ENCODE measurements at places on chromosomes 2 and 18.

- no peak for DNase-seq
Measured at GRCh38 chr18:46555724-46556123, 101.3 kb downstream of the LOXHD1 start.

GRCh38 chr2:149271575-149271974 is 58.8 kb upstream of the LYPD6 start:
- DNase-seq, result no peak

DNA sequence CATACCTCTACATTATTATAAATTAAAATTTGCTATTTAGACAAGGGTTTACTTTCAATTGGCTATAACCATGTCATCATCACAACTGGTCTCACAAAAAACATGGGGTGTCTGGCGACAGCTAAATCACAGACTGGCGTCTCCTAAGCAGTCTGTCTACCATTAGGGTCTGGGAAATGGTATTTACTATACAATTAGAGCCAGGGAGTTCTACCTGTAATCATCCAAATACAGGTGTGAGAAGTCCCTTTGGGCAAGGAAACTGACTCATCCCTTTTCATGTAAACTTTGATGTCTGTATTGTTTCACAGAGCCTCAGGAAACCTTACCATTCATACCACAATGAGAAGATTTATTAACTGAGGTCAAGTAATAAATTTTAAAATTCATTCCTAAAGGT is 126.7 kb downstream of the OLA1 start:
- no peak for DNase-seq

DNA sequence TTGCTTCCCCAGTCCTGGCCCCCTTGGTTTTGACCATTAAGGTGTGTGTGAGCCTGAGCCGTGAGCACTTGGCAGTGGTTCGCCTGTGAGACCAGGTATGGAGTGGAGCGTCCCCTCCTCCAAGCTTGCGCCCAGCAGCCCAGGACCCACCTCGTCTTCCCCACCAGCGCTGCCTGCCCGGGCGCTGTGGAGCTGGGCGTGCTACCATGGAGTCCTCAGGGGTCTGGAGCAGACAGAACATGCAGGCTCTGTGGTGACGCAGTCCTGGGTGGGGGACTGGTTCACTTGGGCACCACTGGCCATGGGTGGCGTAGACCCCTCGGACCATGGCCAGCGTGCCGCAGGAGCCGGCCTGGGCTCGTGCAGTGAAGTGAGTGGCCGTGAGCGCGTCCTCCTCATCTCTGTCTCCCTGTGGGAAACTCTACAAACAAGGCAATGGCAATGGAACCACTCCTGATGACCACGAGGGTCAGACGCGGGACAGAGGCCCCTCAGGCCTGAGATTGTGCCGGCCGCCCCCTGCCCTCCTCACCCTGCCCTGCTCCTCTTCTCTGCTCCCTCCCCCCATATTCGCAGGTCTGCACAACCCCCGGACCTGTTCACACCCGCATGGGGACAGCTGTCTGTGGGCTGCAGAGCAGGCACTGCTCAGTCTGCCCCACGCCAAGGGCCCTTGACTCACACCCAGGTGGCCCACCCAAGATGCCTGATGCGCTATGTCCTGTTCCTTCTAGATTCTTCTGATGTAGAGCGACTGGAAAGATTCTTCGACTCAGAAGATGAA is 15.0 kb downstream of the DTYMK start:
- DNase-seq, result no peak

GRCh38 chr2:42828487-42829425 is 36.4 kb upstream of the HAAO start:
- DNase-seq, result peak; percentile 31

GRCh38 chr2:64625299-64626145 is 28.2 kb downstream of the SERTAD2 start:
- DNase-seq, result no peak

GRCh38 chr2:137208431-137208891 is 443.1 kb downstream of the THSD7B start:
- DNase-seq, result no peak

GRCh38 chr18:34345738-34346137 is 121.0 kb upstream of the NOL4 start:
- no peak for DNase-seq

- DNase-seq, result no peak
Measured at GRCh38 chr2:128617029-128617590, 298.4 kb upstream of the HS6ST1 start.

DNA sequence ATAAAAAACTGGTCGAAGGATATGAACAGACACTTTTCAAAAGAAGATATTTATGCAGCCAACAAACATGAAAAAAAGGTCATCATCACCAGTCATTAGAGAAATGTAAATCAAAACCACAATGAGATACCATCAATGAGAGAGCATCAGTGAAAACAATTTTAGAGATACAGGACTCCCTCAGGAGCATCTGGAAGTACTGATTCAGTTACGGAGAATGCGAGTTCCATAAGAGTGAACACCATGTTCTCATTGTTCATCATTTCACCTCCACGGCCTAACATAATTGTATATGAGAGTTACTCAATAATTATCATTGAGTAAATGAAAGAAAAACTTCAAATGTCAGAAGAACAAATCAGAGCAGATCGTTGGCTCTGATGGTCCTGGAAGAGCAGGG is 140.9 kb upstream of the TANK start:
- DNase-seq, result no peak

DNA sequence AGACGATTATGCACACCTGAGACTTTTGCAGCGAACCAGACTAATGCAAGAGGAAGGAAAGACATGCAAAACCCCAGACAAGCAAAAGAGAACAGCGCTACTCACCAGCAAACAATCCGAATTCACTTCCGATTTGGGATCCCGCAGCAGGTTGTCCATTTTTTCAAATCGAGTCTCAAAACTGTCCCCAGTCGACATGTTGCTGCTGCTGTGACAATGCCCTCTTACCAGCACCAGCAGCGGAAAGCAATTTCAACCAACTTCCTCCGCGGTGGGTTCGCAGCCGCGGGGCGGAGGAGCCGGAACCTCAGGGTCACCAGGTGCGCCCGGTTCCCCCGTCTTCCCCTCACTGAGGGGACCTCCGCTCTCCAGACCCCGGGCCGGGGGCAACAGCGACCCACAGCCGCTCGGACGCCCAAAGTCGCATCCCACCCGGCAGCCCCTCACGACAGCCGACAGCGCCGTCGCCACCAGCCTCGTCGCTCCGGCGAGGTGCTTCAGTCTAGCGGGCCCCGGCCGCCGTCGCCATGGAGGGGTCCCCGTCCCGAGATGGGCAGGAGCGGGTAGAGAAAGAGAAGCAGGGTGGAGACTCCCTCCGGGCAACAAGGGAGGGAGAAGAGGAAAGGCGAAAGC is 784 bp downstream of the ROCK1 start:
- peak; percentile 41 for DNase-seq

DNA sequence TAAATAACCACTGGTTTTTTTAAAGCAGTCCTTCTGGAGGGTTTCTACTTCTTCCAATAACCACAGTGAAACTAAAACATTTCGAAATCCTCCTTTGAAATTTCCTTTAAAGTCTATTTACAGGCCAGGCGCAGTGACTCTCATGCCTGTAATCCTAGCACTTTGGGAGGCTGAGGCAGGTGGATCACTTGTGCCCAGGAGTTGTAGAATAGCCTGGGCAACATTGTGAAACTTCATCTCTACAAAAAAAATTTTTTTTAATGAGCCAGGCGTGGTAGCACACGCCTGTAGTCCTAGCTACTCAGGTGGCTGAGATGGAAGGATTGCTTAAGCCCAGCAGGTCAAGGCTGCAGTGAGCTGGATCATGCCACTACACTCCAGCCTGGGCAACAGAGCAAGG is 15.2 kb downstream of the KIDINS220 start:
- DNase-seq, result no peak

DNA sequence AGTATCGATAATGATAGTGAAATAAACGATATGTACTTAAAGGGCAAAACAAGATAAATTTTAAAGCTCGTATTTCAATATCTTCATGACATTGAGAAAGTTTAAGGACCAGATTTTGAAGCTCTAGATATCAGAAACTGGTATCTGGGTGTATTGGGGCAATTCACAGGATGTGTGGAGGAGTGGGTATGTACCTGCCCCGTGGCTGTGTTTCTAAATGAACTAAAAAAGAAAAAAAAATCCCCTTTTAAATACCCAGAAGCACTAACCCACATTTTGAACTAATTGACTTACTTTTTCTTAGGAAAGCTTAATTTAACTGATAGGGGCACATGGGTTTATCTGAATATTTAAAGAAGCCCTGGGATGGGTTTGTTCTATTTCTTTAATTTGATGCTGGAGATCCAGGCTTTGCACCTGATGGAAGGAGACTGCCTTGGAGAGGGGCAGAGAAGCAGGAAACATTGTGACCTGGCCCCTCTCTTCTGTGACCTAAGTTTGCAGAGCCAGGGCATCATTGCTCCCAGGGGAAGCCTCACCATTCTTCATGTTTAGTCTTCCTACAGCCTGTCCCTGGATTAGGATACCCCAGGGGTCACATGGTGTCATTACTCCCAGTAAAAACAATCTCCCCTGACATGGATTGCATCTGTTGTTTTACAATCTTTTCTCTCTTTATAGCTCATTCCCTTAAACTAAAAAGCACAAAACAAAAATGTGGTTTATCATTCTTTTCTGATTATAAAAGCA is 7.6 kb upstream of the KCTD1 start:
- no peak for DNase-seq

- no peak for DNase-seq
Measured at GRCh38 chr2:12141618-12142258, 395.3 kb downstream of the LPIN1 start.

- DNase-seq, result no peak
Measured at GRCh38 chr2:178482437-178482836, 2.2 kb downstream of the PLEKHA3 start.

DNA sequence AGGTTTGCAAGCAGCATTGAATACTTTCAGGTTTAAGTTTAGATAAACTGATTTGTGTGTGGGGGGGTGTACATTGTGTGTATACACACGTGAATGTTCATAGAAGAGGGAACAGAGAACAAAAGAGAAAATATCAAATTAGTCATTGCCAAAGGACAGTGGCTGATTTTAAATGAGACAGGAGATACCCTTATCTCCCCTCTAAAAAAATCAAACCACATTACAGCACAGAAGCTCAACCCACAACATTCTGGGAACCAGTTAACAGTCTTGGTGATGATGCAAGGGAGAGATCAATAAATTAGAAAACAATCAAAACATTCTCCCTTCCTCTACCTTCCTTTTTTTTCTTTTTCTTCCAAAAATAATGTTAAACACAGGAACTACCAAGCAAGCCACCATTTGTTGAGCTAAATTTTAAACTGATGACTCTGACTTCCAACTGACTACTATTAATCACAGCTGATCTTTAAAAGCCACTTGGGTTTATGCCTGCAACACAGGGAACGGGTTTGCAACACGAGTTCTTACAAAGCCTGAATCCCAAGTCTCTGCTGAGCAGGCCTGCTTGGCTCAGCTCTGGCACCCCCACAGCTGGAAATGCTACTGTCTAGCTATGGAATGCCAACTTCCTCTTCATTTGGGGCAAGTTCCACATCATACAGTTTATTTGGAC is 119.2 kb upstream of the ACVR1C start:
- DNase-seq, result no peak

- no peak for DNase-seq
Measured at GRCh38 chr2:214311931-214312749, 98.7 kb upstream of the VWC2L start.

DNA sequence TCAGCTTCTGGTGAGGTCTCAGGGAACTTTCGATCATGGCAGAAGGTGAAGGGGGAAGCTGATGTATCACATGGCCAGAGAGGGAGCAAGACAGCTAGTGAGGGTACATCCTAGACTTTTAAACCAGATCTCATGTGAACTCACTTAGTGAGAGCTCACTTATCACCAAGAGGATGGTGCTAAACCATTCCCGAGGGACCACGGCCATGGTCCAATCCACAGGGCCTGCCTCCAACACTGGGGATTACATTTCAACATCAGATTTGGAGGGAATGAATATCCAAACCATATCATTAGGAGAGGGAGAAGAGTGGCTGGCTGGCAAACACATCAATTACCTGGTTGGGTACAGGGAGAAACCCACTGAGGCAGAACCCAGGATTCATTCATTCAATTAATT is 75.7 kb upstream of the HAAO start:
- no peak for DNase-seq

- no peak for DNase-seq
Measured at GRCh38 chr2:128773641-128774319, 455.1 kb upstream of the HS6ST1 start.

- DNase-seq, result no peak
Measured at GRCh38 chr2:11551569-11552259, 17.9 kb downstream of the GREB1 start.

DNA sequence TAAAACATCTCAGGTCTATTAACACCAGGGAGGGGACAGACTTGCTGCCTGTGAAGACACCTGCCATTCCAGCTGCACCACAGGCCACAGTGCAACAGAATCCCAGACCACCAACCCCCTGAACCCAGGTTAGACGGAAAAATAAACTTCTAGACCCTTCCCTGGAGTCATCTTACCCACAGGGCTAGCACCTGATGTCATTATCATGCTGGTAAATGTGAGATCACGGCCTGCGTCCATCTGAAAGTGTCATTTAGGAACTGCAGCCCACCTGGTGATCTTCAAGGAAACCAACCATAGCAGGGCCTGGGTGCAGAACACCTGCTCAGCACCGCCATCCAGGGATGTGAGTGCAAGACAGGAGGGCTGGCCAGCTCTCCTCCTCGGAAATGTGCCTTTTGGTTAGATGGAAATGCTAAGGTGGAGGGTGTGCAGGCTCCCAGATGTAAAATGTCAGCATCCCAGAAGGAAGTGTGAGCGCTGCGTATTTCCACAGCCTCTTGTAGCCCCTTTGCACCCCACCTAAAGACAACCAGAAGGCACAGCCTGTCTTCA is 80.8 kb downstream of the PTGR3 start:
- DNase-seq, result no peak

- no peak for DNase-seq
Measured at GRCh38 chr2:15766303-15766861, 174.0 kb upstream of the MYCN start.

- DNase-seq, result no peak
Measured at GRCh38 chr2:31920962-31921361, 89.8 kb downstream of the MEMO1 start.

GRCh38 chr2:23366720-23367119 is 18.3 kb upstream of the KLHL29 start:
- DNase-seq, result no peak

GRCh38 chr2:29995241-29995640 is 73.9 kb upstream of the ALK start:
- DNase-seq, result no peak

DNA sequence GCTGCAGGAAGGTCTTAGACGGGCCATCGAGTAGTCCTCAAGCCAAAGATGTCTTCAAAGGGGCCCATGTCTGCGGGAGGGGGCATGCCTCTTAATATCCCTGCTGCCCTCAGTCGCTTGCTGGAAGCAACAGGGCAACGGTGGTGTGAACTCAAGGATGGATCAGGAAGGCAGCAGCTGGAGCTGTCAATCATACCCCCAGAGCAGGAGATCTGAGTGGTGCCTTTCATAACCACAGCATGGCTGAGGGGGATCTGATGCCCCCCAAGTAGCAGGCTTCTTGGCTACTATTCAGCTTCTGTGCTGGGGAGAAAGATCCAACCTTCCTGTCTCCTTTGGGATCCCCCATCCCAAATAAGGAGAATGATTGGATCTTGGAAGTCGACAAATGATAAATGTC is 46.4 kb downstream of the INSIG2 start:
- DNase-seq, result no peak

- DNase-seq, result no peak
Measured at GRCh38 chr2:9462886-9463697, 11.3 kb upstream of the IAH1 start.

GRCh38 chr2:128329607-128330006 is 10.9 kb upstream of the HS6ST1 start:
- no peak for DNase-seq

All from stimulated activated CD8-positive, alpha-beta memory T cell treated with anti-CD3 and anti-CD28 coated beads, Interleukin-15, amount 100 ng/mL, for 24 hours (primary cell).